ENCODE measurements at places on chromosomes 16 and 17.

GRCh38 chr17:33657181-33657580 lies 364.1 kb upstream of the ASIC2 start:
- no peak for DNase-seq

DNA sequence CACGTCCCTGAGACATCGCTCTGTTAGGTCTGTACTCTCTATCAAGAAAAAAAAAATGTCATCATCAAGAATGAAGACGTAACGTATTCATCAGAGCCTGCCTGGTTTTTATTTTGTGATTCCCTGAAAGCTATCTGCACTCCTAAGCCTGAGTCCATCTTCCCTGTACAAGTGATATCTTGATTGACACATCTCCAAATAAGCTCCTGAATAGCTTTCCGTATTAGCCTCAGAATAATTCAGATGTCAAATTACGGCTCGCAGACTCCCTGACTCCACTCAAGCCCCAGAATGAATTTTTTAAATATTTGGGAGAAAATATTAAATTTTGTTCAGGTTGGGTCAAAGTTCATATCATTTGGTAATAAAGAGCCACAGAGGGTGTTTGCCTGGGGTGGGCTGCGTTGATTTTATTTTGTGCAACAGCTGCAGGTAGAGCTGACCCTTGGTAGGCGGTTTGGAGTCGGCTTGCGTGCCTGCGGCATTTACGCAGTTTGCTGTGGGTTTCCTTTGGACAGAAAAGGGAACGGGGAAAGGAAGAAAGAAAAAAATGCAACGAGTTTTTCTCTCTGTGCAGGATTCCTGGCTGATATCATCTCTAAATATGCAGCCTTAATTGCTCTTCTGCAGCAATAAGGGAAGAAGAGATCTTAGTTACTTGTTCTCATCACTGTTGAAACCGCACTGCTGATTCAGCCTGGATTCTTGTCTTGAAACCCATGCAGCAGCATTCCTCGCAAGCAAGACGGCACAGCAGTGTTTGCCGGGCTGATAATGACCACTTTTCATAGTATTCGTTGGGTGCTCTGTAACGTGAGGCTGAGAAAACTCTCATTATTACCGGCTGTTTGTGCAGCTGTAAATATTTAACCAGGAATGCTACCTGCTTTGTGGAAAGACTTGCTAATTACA lies 114.7 kb downstream of the IRX3 start:
- DNase-seq = no peak

- no peak for DNase-seq
These were observed 10.2 kb upstream of the GGA2 start for GRCh38 chr16:23520500-23520899.

DNA sequence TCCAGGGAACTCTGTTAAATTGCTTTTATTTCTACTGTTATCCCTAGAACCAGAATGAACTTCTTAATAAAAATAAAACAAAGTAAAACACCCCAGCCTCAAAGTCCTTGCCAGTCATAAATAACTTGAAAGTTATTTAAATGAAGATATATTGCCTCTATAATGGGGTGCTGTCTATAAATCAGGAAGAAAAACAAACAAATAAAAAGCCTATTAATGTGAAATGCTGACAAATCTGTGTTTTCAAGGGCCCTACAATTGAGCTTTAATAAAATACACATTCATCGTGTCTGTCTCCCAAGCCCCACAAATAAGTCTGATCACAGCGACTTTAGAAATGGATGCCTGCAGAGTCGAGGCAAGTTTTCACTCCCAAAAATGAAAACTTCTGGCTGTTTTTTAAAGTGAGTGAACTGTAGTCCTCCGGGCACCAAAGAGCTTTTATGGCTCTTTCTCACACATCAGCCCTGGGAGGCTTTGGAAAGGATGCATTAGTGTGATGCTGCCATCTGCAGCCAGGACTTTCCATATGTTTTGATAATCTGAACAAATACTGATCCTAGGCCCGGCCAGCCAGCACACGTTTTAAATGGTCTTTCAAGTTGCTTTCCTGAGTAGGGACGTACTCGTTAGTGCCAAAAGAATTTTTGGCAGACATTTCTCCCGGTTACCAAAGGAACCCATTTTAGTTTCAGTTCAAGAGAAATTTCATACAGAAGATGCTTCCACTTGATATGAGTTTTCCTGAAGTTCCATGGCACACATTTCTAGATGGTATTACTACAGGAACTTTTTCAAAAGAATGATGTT lies 16.3 kb downstream of the NACA2 start:
- no peak for DNase-seq

GRCh38 chr17:81189670-81190530 lies 23.9 kb upstream of the AATK start:
- no peak for DNase-seq

All from stimulated activated naive B cell treated with anti-CD40 and anti-IgM and Interleukin-4, amounts not matched to agents 10 μg/mL and 1 μg/mL and 100 μg/mL, for 72 hours (primary cell).